ENCODE measurements at places on chromosomes 7 and 10.
A peak's percentile ranks its signal among the peaks of the same experiment; 100 is the strongest.

DNA sequence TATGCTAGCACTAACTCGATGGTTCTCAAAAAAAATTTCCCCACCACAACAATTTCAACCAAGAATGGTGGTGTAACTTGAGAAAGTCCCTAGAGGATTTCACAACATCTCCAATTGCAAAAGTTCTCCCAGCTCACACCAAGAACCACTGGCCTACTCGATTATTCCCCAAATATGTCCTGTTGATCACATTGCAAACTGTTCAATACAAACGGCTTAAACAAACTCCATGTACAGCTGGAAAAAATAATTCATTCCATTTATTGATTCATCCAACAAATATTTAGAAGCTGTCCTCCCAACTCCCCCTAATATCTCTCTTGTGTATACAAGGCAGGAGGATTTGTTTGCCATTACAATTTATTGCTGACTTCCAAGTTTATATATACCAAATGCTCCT lies 19.1 kb downstream of the TMEM176B start:
- no peak for DNase-seq

DNA sequence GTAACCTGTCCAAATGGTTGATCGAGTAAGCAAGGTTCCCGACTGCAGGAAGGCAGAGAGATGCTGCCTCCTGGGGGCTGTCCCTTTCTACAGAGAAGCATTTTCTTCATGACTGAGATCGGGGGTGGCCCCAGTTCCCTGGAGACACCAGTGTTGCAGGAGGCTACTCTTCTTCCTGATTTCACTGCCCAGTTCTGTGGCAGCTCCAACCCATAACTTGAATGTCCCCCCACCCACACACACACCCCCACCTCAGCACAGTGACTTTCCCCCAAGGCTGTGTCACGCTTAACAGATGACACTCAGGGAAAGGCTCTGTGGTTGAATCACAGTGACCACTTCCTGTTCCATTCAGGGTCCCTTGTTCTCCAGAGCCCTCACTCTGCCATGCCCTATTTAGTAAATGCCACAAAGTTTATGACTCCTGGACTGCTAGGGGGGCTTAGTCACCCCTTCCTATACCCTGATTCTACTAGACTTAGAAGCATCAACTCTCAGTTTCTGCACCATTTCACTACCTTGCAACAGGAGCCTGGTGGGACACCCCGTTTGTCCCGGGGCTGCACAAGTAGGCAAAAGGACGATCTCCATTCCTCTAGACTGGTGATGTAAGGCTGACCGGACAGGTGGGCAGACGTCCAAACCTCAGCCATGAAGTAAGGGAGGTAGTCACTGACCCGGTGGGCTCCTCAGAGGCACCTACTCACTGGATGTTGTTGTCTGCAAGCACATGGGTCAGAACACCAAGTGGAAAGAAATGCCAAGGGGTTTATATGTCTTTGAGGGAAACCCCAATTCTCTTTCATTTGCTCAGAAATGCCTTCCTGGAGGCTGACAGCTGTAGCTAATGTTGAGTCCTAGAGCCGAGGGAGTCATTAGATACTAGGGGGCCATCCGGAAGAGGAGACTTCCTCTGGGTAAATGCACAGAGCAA lies 31.3 kb upstream of the SMC3 start:
- no peak for DNase-seq

DNA sequence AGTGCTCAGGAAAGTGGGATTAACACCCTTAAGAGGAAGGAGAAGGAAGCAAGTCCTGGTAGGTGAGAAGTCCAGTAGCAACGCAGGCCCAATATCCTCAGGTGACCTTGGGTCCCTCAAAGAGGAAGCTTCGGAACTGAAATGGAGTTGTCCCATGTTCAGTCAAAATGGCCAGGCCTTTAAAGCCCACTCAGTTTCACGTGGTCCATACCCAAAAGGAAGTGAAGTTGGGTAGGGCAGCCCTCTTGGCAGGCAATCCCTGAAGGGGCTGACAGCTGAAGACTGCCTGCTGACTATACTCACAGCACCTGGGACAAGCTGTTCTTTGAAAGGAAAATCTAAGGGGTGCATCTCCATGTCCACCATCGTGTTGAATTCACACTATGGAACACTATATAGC lies 3.0 kb downstream of the GSAP start:
- DNase-seq = no peak

DNA sequence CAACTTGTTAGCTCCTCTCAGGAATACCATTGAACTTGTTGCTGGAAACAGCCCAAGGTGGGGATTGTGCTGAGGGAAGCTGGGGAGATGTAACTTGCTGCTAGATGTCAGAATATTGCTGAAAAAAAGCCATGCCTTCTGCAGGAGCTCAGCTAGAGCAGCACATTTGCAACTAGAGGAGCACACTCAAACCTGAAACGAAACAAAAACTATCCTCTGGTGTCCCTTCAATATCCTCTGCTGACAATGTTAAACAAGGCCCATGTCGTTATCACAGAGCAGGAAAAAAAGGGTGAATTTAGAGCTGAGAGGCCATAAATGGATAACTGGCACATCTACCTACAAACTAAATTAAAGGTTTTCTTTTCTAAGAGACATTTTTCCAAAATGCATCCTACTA lies 53.7 kb upstream of the MACC1 start:
- DNase-seq = no peak

GRCh38 chr7:97480772-97481390 lies 251.0 kb upstream of the TAC1 start:
- DNase-seq = peak; percentile 5

All from midbrain (tissue), 1 donor.